ENCODE measurements at places on chromosomes 5 and 9. TPM values are rescaled to one million over a fixed set of nuclear protein-coding genes. Genes with fewer than 3 reads are reported as not detected.

GRCh38 chr5:179373101-179373934 lies 28.1 kb upstream of the ADAMTS2 start:
- no peaks in the 10 kb centered on the region for H3K27me3 ChIP-seq
- H3K27ac ChIP-seq = no peak overlapping the region
- H3K36me3 ChIP-seq = no peaks in the 10 kb centered on the region
- DNase-seq = no peak
- no peak overlapping the region for H3K4me3 ChIP-seq
- H3K4me1 ChIP-seq = no peaks in the 10 kb centered on the region

GRCh38 chr9:135216236-135216635 lies 128.8 kb downstream of the OLFM1 start:
- H3K36me3 ChIP-seq = no peaks in the 10 kb centered on the region
- H3K27ac ChIP-seq = no peak overlapping the region
- peaks cover 54% of the 10 kb centered on the region for H3K27me3 ChIP-seq
- H3K4me3 ChIP-seq = no peak overlapping the region

DNA sequence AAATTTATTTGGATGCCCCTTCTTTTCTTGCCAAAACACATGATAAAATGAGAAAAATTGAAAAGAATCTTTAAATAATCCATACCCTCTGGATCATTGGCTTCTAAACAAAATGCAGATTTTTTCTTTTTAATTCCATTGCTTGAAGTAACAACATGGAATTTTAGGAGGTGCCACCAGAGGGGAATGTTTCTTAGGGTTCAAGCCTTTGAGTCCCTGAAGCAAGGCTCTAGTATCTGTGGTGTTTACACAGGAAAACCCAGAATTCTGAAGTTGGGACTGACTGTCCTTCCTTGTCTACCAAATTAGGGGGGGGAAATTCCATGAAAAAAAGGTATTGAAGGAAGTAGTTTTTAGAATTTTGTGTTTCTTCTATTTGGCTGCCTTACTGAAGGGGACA lies 69.4 kb downstream of the LMNB1 start:
- H3K4me3 ChIP-seq = no peak overlapping the region
- H3K27ac ChIP-seq = peak overlapping the region; percentile 72
- DNase-seq = no peak
- no peaks in the 10 kb centered on the region for H3K36me3 ChIP-seq
- peaks cover 22% of the 10 kb centered on the region for H3K4me1 ChIP-seq
- no peaks in the 10 kb centered on the region for H3K27me3 ChIP-seq

GRCh38 chr9:20930836-20931235 lies 100.6 kb downstream of the HACD4 start:
- no peaks in the 10 kb centered on the region for H3K4me1 ChIP-seq
- DNase-seq = no peak
- H3K27me3 ChIP-seq = no peaks in the 10 kb centered on the region
- H3K27ac ChIP-seq = no peak overlapping the region
- H3K36me3 ChIP-seq = no peaks in the 10 kb centered on the region

GRCh38 chr5:151271336-151271735 lies 18.4 kb downstream of the GM2A start:
- no peak overlapping the region for H3K4me3 ChIP-seq
- no peaks in the 10 kb centered on the region for H3K27me3 ChIP-seq
- DNase-seq = no peak
- H3K36me3 ChIP-seq = peaks cover 31% of the 10 kb centered on the region
- no peak overlapping the region for H3K27ac ChIP-seq

DNA sequence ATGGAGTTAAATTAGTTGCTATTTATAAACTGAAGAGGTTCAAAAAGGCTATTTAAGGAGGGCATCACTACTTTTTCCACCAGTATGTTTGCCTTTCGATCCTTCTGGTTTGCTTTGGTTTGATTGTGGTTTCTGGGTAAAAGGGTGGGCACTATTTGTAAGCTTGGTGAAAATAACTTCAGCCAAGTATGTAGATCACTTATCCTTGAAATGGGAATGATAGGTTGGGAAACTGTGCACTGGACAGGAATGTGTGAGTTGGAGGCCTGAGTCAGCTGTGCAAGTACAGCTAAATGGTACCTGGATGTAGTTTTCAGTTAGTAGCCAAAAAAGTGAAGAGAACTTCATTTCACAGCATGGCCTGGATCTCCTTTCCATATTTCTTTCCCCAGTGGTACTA lies 466.2 kb downstream of the ENC1 start:
- no peaks in the 10 kb centered on the region for H3K27me3 ChIP-seq
- no peaks in the 10 kb centered on the region for H3K36me3 ChIP-seq
- no peak overlapping the region for H3K4me3 ChIP-seq
- no peak overlapping the region for H3K27ac ChIP-seq

DNA sequence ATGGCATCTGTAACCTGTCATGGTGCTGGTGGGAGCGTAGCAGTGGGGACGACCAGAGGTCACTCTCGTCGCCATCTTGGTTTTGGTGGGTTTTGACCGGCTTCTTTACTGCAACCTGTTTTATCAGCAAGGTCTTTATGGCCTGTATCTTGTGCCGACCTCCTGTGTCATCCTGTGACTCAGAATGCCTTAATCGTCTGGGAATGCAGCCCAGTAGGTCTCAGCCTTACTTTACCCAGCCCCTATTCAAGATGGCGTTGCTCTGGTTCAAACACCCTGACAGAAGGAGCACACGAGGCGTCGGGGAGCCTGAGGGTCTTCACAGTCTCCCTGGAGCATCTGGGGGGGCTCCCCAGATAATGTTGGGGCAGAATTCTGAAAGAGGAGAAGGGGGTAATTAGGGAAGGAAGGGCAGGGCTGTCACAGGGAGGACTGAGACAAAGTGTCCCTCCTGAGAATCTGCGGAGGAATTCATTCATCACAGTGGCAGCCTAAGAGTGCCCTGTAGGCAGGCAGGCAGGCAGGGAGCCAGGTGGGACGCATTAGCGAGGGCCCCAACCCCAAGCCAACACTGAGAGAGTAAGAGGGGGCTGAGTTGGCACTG lies 21.3 kb upstream of the NCS1 start:
- H3K4me1 ChIP-seq = no peaks in the 10 kb centered on the region
- H3K27me3 ChIP-seq = peaks cover 6% of the 10 kb centered on the region
- H3K36me3 ChIP-seq = no peaks in the 10 kb centered on the region
- DNase-seq = no peak
- H3K4me3 ChIP-seq = no peak overlapping the region

GRCh38 chr9:93085676-93086075 lies 10.3 kb upstream of the CARD19 start:
- peaks cover 2% of the 10 kb centered on the region for H3K4me1 ChIP-seq
- no peak overlapping the region for H3K4me3 ChIP-seq
- H3K27me3 ChIP-seq = no peaks in the 10 kb centered on the region

DNA sequence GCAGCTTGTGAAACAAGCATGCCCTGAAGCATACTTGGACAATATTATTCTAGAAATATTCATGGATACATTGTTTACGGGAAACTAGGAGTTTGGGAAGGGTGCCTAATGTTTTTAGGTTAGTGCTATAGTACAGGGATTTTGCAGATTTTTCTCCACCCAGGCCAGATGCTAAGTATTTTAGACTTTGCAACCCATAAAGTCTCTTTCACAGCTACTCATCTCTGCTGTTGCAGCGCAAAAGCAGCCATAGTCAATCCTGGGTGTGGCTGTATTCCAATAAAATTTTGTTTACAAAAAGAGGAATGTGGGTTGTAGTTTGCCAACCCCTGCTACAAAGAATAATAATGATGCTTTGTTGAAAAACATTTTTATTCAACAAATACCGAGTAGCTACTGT lies 106.2 kb downstream of the CEMIP2 start:
- no peak overlapping the region for H3K27ac ChIP-seq
- H3K4me1 ChIP-seq = no peaks in the 10 kb centered on the region
- H3K36me3 ChIP-seq = no peaks in the 10 kb centered on the region
- H3K4me3 ChIP-seq = no peak overlapping the region

GRCh38 chr5:33161421-33161820 lies 279.3 kb upstream of the TARS1 start:
- H3K4me1 ChIP-seq = peaks cover 5% of the 10 kb centered on the region
- DNase-seq = no peak
- H3K27me3 ChIP-seq = no peaks in the 10 kb centered on the region
- H3K27ac ChIP-seq = no peak overlapping the region
- no peak overlapping the region for H3K4me3 ChIP-seq
- no peaks in the 10 kb centered on the region for H3K36me3 ChIP-seq

GRCh38 chr5:124887223-124887622 lies 140.8 kb upstream of the ZNF608 start:
- H3K4me1 ChIP-seq = no peaks in the 10 kb centered on the region
- no peaks in the 10 kb centered on the region for H3K27me3 ChIP-seq
- no peak overlapping the region for H3K4me3 ChIP-seq

GRCh38 chr9:113569472-113570060 lies 106.0 kb downstream of the RGS3 start:
- H3K4me3 ChIP-seq = no peak overlapping the region
- no peaks in the 10 kb centered on the region for H3K27me3 ChIP-seq
- peaks cover 2% of the 10 kb centered on the region for H3K4me1 ChIP-seq
- H3K36me3 ChIP-seq = peaks cover 9% of the 10 kb centered on the region

DNA sequence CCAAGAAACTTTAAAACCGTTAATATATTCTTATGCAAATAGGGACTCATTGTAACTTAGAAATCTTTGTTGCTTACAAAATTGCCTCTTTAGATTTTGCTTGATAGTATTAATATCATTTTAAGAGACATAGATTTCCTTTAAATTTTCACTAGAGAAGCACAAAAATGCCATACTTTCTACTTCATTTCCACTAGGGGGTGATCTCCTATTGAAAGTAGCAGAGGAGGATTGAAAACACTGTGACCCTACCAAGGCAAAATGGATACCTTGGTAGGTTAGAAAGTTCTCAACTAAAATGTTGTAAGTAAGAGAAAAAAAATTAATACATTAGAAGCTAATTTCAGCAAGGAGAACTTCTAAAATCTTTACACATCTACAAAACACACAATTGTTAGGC lies 204.9 kb downstream of the CHSY3 start:
- H3K27me3 ChIP-seq = no peaks in the 10 kb centered on the region
- H3K36me3 ChIP-seq = no peaks in the 10 kb centered on the region
- no peaks in the 10 kb centered on the region for H3K4me1 ChIP-seq
- H3K27ac ChIP-seq = no peak overlapping the region
- peak; percentile 24 for DNase-seq
- no peak overlapping the region for H3K4me3 ChIP-seq

- DNase-seq = no peak
- H3K4me1 ChIP-seq = peaks cover 14% of the 10 kb centered on the region
Measured at GRCh38 chr9:134413112-134413715, 87.0 kb downstream of the RXRA start.

GRCh38 chr5:82537687-82538306 lies 259.6 kb upstream of the RPS23 start:
- no peak for DNase-seq
- no peak overlapping the region for H3K27ac ChIP-seq
- no peaks in the 10 kb centered on the region for H3K4me1 ChIP-seq
- H3K27me3 ChIP-seq = no peaks in the 10 kb centered on the region

DNA sequence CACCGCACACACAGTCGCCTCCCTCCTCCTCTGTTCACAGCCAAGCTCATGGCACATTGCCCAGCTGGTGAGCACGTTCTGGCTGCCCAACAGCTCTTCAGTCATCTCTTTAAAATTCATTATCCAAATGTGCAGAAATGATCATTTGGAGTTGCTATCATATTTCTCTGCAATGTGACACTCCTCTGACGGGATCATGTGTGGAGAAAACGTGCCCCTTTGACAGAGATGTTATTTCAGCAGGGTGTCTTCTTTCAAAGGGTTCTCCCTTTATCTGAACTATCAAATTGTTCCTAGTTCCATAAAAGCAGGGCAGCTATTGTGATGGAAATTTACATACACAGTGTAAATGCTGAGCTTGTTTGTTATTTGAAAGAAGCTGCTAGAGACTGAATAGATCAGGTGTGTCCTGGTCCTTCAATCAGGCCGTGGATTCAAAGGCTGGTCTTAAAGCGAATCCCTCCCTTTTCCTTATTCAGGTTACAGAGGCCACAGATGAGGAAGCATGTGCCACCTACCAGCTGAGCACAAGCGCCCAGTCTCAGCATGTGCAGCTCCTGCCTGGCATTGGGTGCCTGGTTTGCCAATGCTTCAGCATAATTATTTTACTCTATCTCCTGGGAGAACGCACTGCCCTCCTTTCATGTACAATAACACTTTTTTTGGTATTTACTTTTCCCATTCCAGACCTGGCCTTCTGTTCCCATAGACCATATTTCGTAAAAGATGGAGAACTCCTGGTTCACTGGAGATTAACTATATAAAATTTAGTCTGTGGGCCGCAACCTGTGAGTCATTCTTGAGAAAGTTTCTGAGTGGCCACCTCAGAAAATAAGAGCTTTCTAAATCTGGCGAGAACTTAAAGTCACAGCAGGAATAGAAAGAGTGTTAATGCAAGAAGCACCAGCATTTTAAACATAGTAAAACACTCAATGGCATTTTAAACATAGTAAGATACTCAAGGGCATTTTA lies 433.7 kb downstream of the ENC1 start:
- no peaks in the 10 kb centered on the region for H3K36me3 ChIP-seq
- H3K4me3 ChIP-seq = no peak overlapping the region
- H3K4me1 ChIP-seq = no peaks in the 10 kb centered on the region
- no peak overlapping the region for H3K27ac ChIP-seq

ZBTB34 gene
- total RNA-seq = 7.9 TPM

ADAM19 gene
- total RNA-seq = 41.8 TPM

GRM6 gene
- not detected for total RNA-seq

FBP2 gene
- total RNA-seq = not detected

GDF9 gene
- 0.63 TPM for total RNA-seq

Data from T-cell (primary cell).